ENCODE measurements at places on chromosomes 6 and 20. TPM values are rescaled to one million over a fixed set of nuclear protein-coding genes. Genes with fewer than 3 reads are reported as not detected.

DNA sequence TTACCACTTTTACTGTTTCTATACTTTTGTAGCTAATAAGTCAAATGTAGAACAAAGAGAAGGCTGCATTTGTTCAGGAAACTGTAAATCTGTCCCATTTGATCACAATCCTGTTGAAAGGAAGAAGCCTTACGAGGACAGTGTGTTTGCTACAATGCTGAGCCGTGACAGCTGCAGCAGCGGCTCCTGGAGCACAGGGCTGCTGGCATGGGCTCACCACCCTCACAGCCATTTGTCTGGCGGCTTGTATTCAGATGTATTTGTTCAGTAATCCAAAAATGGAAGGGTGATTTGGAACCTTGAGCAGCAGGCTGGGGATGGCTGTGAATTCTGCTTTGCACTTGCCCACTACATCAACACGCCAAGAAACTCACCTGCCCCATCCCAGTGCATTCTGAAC is 5.7 kb downstream of the TUBB2A start:
- no peaks in the 10 kb centered on the region for H3K27me3 ChIP-seq
- peaks cover 12% of the 10 kb centered on the region for H3K4me1 ChIP-seq
- H3K27ac ChIP-seq, result no peak overlapping the region
- peaks cover 66% of the 10 kb centered on the region for H3K36me3 ChIP-seq
- DNase-seq, result no peak

GRCh38 chr6:73389854-73390253 is 4.8 kb upstream of the DDX43 start:
- no peaks in the 10 kb centered on the region for H3K4me1 ChIP-seq
- no peak overlapping the region for H3K27ac ChIP-seq
- no peaks in the 10 kb centered on the region for H3K27me3 ChIP-seq
- no peaks in the 10 kb centered on the region for H3K36me3 ChIP-seq
- no peak for DNase-seq
- H3K4me3 ChIP-seq, result no peak overlapping the region

DNA sequence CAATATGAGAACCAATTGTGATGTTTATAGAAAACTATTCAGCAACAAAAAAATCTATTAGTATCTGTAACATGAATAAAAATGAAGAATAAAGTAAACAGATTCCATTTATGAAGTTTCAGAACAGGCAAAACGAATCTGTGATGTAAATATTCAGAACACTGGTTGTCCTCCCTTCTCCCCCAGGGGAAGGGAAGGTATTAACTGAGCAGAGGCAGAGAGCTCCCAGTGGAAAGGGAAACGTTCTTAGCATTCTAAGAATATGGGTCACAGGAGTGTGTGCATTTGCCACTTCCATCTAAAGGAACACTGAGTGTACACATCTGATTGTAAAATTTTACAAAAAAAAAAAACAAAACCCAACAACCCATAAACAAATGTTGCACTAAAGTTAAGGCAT is 23.1 kb downstream of the SPAG4 start:
- H3K4me1 ChIP-seq, result no peaks in the 10 kb centered on the region
- no peak overlapping the region for H3K4me3 ChIP-seq
- DNase-seq, result no peak
- no peaks in the 10 kb centered on the region for H3K36me3 ChIP-seq

The ADAM33 gene
- 385 TPM for total RNA-seq

The PDE10A gene
- total RNA-seq, result 10.0 TPM

The KIAA0408 gene
- total RNA-seq, result 10.1 TPM

The ABHD16B gene
- total RNA-seq, result not detected

- H3K27me3 ChIP-seq, result no peaks in the 10 kb centered on the region
- no peak overlapping the region for H3K27ac ChIP-seq
- no peak overlapping the region for H3K4me3 ChIP-seq
- peak; percentile 37 for DNase-seq
- H3K36me3 ChIP-seq, result no peaks in the 10 kb centered on the region
- H3K4me1 ChIP-seq, result peaks cover 29% of the 10 kb centered on the region
These were observed 11.5 kb downstream of the NFKBIL1 start for GRCh38 chr6:31558631-31559500.

- no peaks in the 10 kb centered on the region for H3K27me3 ChIP-seq
- no peak for DNase-seq
- no peaks in the 10 kb centered on the region for H3K36me3 ChIP-seq
- no peak overlapping the region for H3K4me3 ChIP-seq
These were observed 154.3 kb downstream of the VEGFA start for GRCh38 chr6:43924222-43924702.

DNA sequence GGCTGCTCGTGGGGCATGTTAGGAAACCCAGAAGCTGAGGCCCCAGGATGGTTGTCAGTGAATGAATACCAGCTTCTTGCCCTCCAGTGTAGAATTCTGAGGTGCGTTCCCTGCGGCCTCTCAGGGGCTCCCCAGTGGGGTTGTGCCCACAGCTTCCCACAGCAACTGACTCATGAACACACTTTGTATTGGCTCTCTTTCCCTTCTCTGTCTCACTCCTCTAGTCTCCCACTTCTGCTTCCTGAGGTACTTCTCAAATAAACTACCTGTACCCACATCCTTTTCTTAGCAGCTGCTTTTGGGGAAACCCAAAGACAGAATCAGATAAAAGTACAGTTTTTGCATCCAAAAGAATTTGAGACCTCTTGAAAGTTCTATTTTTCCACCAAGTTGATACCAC is 107.7 kb upstream of the JAG1 start:
- H3K4me1 ChIP-seq, result no peaks in the 10 kb centered on the region
- no peaks in the 10 kb centered on the region for H3K27me3 ChIP-seq
- no peak overlapping the region for H3K4me3 ChIP-seq
- no peak overlapping the region for H3K27ac ChIP-seq

DNA sequence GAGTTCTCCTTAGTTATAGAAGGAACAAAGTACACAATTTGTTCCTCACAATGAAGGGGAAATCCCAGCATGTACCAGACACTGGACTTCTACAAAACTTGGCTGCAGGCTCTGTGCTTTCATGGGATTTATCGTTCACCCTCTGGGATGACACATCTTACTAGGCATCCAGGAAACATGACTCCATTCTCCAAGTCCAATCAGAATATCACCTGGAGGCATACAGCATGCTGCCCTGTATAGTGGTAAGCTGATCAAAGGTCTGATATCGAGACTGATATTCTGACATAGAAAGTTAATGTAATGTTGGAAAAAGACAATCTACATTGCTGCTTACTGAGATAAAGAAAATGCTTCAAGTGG is 6.7 kb downstream of the RWDD2A start:
- no peak overlapping the region for H3K27ac ChIP-seq
- no peaks in the 10 kb centered on the region for H3K27me3 ChIP-seq
- peaks cover 3% of the 10 kb centered on the region for H3K36me3 ChIP-seq
- no peak overlapping the region for H3K4me3 ChIP-seq
- H3K4me1 ChIP-seq, result no peaks in the 10 kb centered on the region
- no peak for DNase-seq

DNA sequence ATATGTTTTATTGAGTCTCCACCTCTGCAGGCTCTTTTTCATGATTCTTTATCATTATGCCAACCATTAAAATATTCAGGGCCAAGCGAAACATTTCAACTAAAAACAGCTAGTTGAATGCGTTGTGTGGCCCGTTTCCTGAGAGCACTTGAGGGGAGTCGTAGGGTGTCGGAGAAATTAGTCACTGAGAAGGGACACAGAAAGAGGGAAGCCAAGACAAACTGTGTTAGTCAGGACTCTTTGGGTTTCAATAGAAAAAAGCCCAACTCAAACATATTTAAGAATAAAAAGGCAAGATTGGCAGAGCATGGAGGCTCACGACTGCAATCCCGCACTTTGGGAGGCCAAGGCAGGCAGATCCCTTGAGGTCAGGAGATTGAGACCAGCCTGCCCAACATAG is 58.9 kb downstream of the MAFB start:
- no peaks in the 10 kb centered on the region for H3K36me3 ChIP-seq
- DNase-seq, result no peak
- H3K4me3 ChIP-seq, result no peak overlapping the region
- H3K4me1 ChIP-seq, result no peaks in the 10 kb centered on the region
- H3K27me3 ChIP-seq, result no peaks in the 10 kb centered on the region
- H3K27ac ChIP-seq, result no peak overlapping the region

DNA sequence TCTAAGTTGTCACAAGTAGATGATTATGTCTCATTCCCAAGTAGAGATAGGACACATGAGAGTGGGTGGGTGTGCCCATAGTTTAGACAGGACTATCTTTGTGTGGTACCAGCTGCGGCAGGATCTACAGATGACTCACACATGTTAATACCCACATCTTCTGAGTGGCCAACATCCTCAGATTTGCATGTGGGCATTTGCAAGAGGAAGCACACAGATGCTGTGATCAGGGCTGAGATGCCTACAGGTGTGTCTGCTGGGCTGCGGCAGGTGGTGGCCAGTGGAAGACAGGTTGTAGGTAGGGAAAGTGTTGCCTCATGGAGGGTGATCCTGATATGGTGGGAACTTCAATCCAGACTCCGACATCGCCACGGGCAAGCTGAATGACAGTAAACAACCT is 50.8 kb downstream of the UTRN start:
- DNase-seq, result no peak
- H3K27ac ChIP-seq, result no peak overlapping the region
- no peaks in the 10 kb centered on the region for H3K27me3 ChIP-seq
- no peak overlapping the region for H3K4me3 ChIP-seq
- H3K36me3 ChIP-seq, result no peaks in the 10 kb centered on the region
- H3K4me1 ChIP-seq, result peaks cover 20% of the 10 kb centered on the region

GRCh38 chr6:31585491-31585890 is 586 bp upstream of the LST1 start:
- no peak overlapping the region for H3K4me3 ChIP-seq
- H3K27ac ChIP-seq, result no peak overlapping the region
- peaks cover 11% of the 10 kb centered on the region for H3K27me3 ChIP-seq
- H3K36me3 ChIP-seq, result no peaks in the 10 kb centered on the region
- peaks cover 27% of the 10 kb centered on the region for H3K4me1 ChIP-seq

DNA sequence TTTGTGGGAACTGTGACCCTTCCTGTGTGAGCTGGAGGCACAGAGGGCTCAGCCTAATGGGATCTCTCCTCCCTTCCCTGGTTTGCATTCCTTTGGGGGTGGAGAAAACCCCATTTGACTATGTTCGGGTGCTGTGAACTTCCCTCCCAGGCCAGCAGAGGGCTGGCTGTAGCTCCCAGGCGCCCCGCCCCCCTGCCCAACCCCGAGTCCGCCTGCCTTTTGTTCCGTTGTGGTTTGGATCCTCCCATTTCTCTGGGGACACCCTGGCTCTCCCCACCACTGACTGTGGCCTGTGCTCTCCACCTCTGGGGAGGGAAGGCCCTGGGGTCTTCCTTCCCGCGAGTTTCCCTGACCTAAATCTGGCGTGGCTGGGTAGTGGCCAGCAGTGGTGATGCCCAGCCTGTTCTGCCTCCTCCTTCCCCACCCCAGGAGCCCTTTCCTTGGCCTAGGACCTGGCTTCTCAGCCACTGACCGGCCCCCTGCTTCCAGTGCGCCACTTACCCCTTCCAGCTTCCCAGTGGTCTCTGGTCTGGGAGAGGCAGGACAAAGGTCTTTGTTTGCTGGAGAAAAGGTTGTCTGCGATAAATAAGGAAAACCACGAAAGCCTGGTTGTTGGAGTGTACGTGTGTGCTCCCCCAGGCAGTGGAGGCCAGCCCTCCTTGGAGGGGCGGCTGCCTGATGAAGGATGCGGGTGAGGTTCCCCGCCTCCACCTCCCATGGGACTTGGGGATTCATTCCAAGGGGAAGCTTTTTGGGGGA is 4.9 kb downstream of the VEGFA start:
- peak overlapping the region; percentile 93 for H3K27ac ChIP-seq
- no peaks in the 10 kb centered on the region for H3K27me3 ChIP-seq
- DNase-seq, result peak; percentile 72

The LY6G6D gene
- not detected for total RNA-seq

DNA sequence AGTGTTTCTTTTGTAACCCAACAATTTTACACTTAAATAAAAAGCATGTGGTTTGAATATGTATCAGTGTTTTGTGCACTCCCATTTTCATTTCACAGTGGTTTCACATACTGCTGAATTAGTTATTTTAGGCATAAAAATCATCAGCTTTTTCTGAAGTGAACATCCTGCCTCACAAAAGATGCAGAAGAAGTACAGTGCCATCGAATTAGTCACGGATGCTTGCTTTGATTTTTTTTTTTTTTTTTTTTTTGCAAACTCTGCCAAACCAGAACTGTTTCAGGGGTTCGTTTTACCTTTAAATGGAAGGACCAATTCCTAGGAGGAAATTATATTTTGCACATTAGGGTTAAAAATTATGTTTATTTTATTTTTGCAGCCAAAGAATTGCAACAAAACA is 158.6 kb downstream of the RPS12 start:
- H3K4me3 ChIP-seq, result no peak overlapping the region
- no peak overlapping the region for H3K27ac ChIP-seq
- H3K4me1 ChIP-seq, result no peaks in the 10 kb centered on the region
- no peak for DNase-seq
- no peaks in the 10 kb centered on the region for H3K36me3 ChIP-seq
- H3K27me3 ChIP-seq, result no peaks in the 10 kb centered on the region

DNA sequence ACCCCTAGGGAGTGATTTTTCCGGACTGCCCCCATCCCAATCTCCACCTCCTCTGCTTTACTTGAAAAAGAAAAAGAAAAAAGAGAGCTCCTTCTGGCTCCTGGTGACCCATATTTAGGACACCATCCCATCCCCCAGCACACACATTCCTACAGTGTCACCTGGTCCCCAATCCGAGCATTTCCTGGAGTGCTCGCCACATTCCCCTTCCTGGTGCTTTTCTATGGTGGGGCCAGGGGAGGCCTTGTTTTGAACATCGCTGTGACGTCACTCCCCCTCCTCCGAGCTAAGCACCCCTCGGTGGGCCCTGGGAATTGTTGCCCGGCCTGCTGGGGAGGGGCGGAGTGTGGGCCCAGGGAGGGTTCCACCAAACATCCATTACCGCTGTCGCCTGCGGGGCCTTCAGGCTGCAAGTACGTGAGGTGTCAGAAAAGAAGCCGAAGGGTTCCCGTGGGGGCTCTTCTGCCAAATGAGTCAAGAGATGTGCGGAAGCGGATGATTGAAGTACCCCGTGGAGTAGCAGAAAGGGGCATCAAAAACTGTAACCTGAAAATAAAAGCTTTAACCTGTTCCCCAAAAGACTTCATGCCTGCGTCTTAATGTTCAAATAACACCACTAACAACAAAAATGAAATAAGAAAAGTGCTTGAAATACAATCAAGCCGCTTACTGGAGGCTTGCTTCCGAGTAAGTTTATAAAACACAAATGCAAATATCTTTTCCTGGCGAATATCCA is 2.8 kb upstream of the FOXC1 start:
- no peaks in the 10 kb centered on the region for H3K36me3 ChIP-seq
- no peak overlapping the region for H3K4me3 ChIP-seq
- peaks cover 78% of the 10 kb centered on the region for H3K27me3 ChIP-seq
- no peak for DNase-seq

DNA sequence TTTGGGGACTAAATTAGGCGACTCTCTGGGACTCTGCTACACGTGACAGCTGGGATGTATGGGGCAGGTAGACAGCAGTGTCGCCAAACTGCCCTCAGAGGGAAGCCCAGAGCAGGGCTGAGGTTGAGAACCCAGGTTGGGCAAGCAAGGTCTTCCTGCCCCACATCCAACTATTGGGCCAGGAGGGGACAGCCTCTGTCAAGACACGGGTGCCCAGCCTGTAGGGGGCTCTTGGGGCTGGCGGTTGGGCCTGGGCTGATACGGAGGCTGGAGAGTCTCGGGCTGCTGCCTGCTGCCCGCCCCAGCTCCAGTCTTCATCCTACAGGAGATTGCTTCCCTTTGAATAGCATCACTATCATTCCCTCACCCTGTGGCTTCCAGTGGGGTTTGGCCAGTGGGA is 33.3 kb downstream of the CPNE5 start:
- no peak overlapping the region for H3K4me3 ChIP-seq
- no peaks in the 10 kb centered on the region for H3K4me1 ChIP-seq
- DNase-seq, result no peak
- no peak overlapping the region for H3K27ac ChIP-seq
- H3K36me3 ChIP-seq, result no peaks in the 10 kb centered on the region

Measured in tibial nerve (tissue), 4 donors.